ENCODE measurements at places on chromosomes 3 and 15. TPM values are rescaled to one million over a fixed set of nuclear protein-coding genes. Genes with fewer than 3 reads are reported as not detected.

GRCh38 chr3:79367066-79367465 lies 400.7 kb downstream of the ROBO1 start:
- DNase-seq = peak; percentile 81
- H3K27ac ChIP-seq = peak overlapping the region; percentile 80
- peaks cover 19% of the 10 kb centered on the region for H3K4me1 ChIP-seq
- no peaks in the 10 kb centered on the region for H3K36me3 ChIP-seq

- no peak overlapping the region for H3K4me3 ChIP-seq
- H3K27me3 ChIP-seq = no peaks in the 10 kb centered on the region
- H3K27ac ChIP-seq = no peak overlapping the region
- no peaks in the 10 kb centered on the region for H3K4me1 ChIP-seq
- DNase-seq = no peak
Measured at GRCh38 chr3:175391601-175392000, 532.5 kb downstream of the NAALADL2 start.

- H3K27me3 ChIP-seq = peaks cover 28% of the 10 kb centered on the region
- DNase-seq = no peak
- no peak overlapping the region for H3K27ac ChIP-seq
- H3K36me3 ChIP-seq = no peaks in the 10 kb centered on the region
Measured at GRCh38 chr3:10975695-10976234, 16.8 kb upstream of the SLC6A1 start.

DNA sequence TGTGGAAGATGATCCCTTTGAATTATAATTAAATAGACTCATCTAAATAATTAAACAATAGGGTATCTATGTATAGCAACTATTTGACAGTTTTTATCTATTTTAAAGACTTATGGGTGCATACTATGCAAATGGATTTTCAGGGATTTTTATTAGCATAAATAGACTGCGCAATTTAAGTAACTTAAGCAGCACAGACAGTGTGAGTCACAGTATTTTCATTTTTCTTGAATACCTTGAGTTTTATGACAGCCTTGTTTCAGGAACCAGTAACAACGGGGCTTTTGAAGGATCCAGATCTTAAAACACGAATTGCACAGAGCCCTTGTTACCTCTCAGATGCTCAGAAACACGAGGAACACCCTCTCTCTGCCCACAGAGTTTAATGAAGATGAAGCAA lies 175.5 kb upstream of the CD96 start:
- H3K4me3 ChIP-seq = no peak overlapping the region
- H3K27me3 ChIP-seq = no peaks in the 10 kb centered on the region
- no peaks in the 10 kb centered on the region for H3K36me3 ChIP-seq

Gene STAB1
- total RNA-seq = not detected

Gene CLDN18
- total RNA-seq = not detected

- no peaks in the 10 kb centered on the region for H3K36me3 ChIP-seq
- no peak overlapping the region for H3K4me3 ChIP-seq
- peaks cover 6% of the 10 kb centered on the region for H3K4me1 ChIP-seq
- H3K27me3 ChIP-seq = no peaks in the 10 kb centered on the region
- no peak overlapping the region for H3K27ac ChIP-seq
Measured at GRCh38 chr15:42604894-42605744, 29.7 kb downstream of the STARD9 start.

- H3K27ac ChIP-seq = no peak overlapping the region
- DNase-seq = no peak
- no peak overlapping the region for H3K4me3 ChIP-seq
- no peaks in the 10 kb centered on the region for H3K36me3 ChIP-seq
- peaks cover 24% of the 10 kb centered on the region for H3K27me3 ChIP-seq
Measured at GRCh38 chr3:10764259-10765051, 51.6 kb upstream of the SLC6A11 start.

GRCh38 chr3:138449490-138449889 lies 15.1 kb downstream of the ESYT3 start:
- no peak overlapping the region for H3K4me3 ChIP-seq
- no peak for DNase-seq
- H3K27me3 ChIP-seq = no peaks in the 10 kb centered on the region
- H3K36me3 ChIP-seq = no peaks in the 10 kb centered on the region

Gene CFAP44
- total RNA-seq = 6.4 TPM

- H3K36me3 ChIP-seq = peaks cover 23% of the 10 kb centered on the region
- no peak overlapping the region for H3K4me3 ChIP-seq
- H3K4me1 ChIP-seq = no peaks in the 10 kb centered on the region
- DNase-seq = peak; percentile 6
- no peaks in the 10 kb centered on the region for H3K27me3 ChIP-seq
Measured at GRCh38 chr15:42444415-42445063, 46.4 kb downstream of the ZNF106 start.

Gene TRPM1
- total RNA-seq = not detected

DNA sequence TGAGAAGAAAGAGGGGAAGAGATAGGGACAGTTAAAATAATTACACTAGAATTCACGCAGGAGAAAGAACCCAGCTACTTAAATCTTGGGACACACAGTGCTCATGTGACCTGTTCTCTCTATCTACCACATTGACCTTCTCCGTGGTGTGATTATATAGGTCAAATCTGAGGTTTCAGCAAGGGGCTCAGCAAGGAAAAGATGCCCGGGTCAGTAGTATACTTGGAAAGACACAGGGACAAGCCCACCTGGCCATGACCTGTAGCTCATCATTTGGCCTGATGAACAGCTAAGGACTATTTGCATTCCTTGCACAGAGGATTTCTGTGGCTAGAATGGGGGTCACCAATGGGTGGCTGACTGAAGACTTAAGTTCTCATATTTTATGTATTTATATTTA lies 71.9 kb downstream of the SSR3 start:
- H3K4me3 ChIP-seq = no peak overlapping the region
- peaks cover 21% of the 10 kb centered on the region for H3K4me1 ChIP-seq
- no peaks in the 10 kb centered on the region for H3K27me3 ChIP-seq
- no peak for DNase-seq
- H3K27ac ChIP-seq = no peak overlapping the region

DNA sequence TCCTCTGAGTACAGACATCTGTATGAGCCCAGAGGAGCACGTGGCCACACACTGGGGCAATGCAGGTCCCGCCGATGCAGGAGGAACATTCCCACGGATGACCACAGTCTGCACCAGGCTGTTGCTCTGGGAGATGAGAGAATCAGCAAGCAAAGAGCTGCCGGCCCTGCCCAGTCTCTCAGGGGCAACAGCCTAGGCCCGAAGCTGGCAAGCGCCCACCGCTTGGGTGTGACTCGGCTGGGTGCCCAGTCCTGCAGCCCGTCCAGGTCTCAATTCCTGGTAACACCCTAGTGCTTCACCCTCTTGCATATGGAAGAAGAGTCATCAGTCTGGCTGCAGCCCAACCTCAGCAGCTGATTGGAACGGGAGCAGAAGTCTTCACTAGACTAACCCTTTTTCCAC lies 153.7 kb upstream of the HES1 start:
- H3K36me3 ChIP-seq = no peaks in the 10 kb centered on the region
- no peak overlapping the region for H3K4me3 ChIP-seq
- no peak overlapping the region for H3K27ac ChIP-seq
- H3K27me3 ChIP-seq = peaks cover 59% of the 10 kb centered on the region
- H3K4me1 ChIP-seq = peaks cover 11% of the 10 kb centered on the region

Gene RHOV
- total RNA-seq = 0.43 TPM

DNA sequence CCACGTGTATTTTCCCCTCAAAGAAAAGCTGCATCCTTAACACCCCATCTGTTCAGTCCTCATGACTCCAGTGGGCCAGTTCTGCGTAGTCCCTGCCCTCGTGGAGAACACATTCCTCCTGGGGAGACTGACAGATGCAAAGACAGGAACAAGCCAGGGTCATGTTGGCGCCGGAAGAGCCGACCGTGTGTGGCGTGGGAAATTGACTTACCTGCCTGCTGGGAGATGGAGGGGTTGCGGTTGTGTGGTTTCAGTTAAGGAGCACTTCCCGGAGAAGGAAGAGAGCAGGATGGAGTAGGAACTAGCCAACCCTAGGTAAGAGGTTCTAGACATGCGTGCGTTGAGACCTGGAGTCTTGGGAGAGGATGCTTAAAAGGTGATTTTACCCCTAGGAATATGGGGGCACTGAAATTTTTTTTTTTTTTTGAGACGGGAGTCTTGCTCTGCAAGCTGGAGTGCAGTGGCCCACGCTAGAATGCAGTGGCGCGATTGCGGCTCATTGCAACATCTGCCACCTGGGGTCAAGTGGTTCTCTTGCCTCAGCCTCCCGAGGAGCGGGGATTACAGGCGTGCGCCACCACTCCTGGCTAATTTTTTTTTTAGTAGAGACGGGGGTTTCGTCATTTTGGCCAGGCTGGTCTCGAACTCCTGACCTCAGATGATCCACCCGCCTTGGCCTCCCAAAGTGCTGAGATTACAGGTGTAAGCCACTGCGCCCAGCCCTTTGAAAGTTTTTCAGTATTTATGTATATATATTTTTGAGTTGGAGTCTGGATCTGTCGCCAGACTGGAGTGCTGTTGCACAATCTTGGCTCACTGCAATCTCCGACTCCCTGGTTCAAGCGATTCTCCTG lies 1.4 kb downstream of the VHL start:
- no peaks in the 10 kb centered on the region for H3K36me3 ChIP-seq
- H3K4me3 ChIP-seq = peak overlapping the region; percentile 73
- H3K4me1 ChIP-seq = peaks cover 5% of the 10 kb centered on the region
- H3K27me3 ChIP-seq = no peaks in the 10 kb centered on the region
- no peak overlapping the region for H3K27ac ChIP-seq

Gene HYPK
- 15.7 TPM for total RNA-seq

Data from astrocyte (in vitro differentiated cells and primary cell).